ENCODE measurements at places on chromosomes 3 and 15. TPM values are rescaled to one million over a fixed set of nuclear protein-coding genes. Genes with fewer than 3 reads are reported as not detected.

The CRABP1 gene
- not detected for total RNA-seq

The KIF7 gene
- total RNA-seq = 39.1 TPM

The P2RY14 gene
- 2.7 TPM for total RNA-seq

DNA sequence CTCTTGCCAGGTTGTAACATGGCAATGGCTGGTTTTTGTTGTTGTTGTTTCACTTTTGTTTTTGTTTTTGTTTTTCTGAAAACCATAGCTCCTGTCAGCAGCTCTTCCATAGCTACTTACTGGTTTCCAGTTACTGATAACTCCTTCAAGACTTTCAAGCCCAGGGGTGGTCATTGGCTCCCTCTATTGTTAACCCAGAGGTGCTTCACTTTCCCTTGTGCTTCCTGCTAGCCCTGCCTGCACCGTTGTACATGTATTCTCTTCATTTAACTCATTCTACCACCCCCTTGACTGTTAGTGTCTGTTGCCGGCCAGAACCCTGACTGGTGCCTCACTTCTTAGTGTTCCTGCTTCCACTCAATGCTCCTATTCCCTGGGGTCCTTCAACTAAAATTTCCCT is 4.2 kb upstream of the TRAT1 start:
- H3K27ac ChIP-seq = no peak overlapping the region
- H3K4me1 ChIP-seq = no peaks in the 10 kb centered on the region
- H3K4me3 ChIP-seq = no peak overlapping the region
- no peaks in the 10 kb centered on the region for H3K36me3 ChIP-seq

DNA sequence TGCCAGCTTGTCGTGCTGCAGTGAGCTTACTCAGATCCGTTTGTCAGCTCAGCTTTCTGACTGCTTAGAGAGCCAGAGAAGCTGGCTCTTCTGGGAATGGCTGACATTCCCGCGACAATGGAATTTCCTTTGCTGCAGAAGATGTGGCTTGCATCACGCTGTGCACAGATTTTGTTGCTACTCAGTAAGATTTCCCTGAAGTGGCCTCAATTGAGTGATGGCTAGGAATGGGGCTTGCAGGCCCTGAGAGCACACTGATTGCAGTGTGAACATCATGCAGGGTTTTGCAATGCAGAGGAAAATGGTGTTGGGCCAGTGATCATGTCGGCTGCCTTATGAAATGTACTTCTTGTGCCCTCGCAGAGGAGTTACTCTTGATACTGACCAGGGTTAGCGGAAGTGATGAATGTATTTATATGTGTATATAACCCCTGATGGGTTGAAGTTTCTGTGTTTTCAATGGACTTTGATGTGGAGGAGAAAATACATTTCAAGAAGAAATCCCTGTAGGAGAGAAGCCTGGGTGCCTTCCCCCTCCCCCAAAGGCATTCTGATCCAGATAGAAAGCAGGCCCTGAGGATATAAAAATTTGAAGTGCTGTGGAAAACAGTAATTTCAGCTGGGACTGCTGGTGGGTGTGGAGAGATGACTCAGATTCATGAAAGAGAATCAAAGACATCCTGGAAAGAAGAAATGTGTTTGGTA is 102.5 kb upstream of the PDZRN3 start:
- H3K27me3 ChIP-seq = no peaks in the 10 kb centered on the region
- H3K27ac ChIP-seq = peak overlapping the region; percentile 12
- H3K36me3 ChIP-seq = no peaks in the 10 kb centered on the region
- no peak overlapping the region for H3K4me3 ChIP-seq

- no peak overlapping the region for H3K27ac ChIP-seq
- no peak for DNase-seq
- H3K4me1 ChIP-seq = no peaks in the 10 kb centered on the region
- no peak overlapping the region for H3K4me3 ChIP-seq
- H3K27me3 ChIP-seq = no peaks in the 10 kb centered on the region
Measured at GRCh38 chr15:25065286-25065685, 110.5 kb downstream of the SNRPN start.

DNA sequence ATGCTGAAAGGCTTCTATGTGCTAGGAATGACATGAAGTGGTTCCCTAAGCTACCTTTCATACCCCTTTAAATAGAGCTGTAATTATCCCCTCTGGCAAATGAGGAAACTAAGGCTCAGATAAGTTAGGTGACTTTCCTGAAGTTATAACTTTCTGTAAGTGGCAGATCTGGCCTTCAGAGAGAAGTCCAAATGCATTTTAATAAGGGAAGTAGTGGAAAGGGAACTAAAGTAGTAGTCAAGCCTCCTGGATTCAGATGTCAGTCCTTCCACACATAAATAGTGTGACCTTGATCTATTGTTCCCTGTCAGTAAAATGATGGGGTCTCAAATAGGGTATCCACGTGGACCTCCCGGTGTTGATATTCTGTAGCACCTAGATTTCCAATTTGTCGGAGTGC is 277.7 kb downstream of the EDEM1 start:
- H3K27ac ChIP-seq = no peak overlapping the region
- no peaks in the 10 kb centered on the region for H3K4me1 ChIP-seq
- H3K36me3 ChIP-seq = no peaks in the 10 kb centered on the region
- H3K27me3 ChIP-seq = no peaks in the 10 kb centered on the region

Data from ascending aorta (tissue), 2 donors.